Muscle of arm (tissue), 14 donors: ENCODE measurements at places on chromosomes 6 and 20.

DNA sequence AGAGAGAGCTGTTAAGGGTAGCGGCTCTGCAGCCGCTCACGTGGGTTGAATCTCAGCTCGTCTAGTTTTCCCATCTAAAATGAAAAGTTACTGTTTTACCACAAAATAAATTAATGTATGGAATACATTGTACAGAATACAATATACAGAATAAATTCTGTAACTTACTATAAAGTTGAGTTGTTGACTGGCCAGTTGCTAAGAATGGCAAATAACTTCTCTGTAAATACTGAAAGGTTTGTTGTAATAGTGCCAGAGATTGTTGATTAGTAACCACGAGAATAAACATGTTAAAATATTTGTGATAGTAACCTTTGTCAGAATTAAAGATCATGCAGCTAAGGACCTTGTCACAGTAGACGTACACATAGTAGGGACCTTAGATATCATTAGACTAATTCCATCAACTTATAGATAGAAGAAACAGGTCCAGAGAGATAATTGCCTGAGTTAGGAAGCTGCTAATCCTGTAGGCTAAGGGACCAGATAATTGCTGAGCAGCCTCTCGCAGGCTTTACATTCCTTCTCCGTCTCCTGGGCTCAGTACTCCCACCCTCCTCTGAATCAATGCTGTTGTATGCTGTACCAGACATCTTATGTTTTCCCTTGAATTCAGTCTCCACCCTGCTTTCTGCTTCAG lies 544 bp upstream of the NRM start:
- DNase-seq = no peak

- DNase-seq = peak; percentile 33
These were observed 7.5 kb upstream of the GGTLC1 start for GRCh38 chr20:23995905-23996666.

DNA sequence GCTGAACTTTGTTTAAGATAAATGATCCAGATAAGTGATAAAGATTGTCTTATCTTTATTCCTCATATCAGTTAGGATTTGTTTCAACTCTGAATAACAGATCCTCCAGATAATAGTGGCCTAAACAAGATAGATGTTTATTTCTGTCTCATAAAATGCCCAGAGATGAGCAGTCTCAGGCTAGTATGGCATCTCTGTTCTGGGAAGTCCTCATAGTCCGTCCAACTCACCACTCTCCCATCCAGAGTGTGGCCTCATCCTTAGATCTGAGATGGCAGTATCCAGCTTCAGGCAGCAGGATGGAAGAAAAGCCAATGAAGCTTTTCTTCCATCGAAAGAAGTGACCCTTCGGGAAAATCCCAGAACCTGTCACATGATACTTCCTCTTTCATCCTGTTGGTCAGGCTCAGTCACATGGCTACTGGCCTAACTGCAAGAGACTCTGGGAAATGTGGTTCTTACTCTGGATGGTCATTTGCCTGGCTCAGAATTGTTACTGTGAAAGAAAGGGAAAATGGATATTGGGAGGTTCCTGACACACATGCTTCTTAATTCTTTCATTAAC lies 29.4 kb upstream of the TAGAP start:
- no peak for DNase-seq

GRCh38 chr6:168179133-168179532 lies 100.1 kb upstream of the FRMD1 start:
- DNase-seq = no peak

- peak; percentile 71 for DNase-seq
These were observed 25.6 kb upstream of the FUCA2 start for GRCh38 chr6:143536866-143537691.

DNA sequence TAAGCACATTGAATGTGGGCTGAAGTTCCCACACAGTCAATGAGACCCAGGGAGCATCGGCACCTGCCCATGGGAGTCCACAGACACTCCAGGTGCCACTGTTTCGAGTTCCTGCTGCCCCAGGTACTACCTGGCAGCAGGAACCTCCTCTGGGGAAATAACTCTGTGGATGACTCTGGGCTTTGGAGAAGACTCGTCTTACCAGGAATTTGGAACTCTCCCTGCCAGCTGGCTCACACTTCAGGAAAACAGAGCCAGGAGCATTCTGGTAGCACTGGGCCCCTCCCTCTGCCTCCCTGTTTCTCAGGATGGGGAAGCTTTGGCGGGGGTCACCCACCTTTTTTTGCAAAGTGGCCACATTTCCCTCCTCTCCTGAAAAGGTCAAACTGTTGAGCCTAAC lies 69.5 kb upstream of the MC3R start:
- no peak for DNase-seq

GRCh38 chr20:23832775-23833513 lies 6.4 kb upstream of the CST2 start:
- no peak for DNase-seq
